ENCODE measurements at places on chromosomes 3 and 15. TPM values are rescaled to one million over a fixed set of nuclear protein-coding genes. Genes with fewer than 3 reads are reported as not detected.

DNA sequence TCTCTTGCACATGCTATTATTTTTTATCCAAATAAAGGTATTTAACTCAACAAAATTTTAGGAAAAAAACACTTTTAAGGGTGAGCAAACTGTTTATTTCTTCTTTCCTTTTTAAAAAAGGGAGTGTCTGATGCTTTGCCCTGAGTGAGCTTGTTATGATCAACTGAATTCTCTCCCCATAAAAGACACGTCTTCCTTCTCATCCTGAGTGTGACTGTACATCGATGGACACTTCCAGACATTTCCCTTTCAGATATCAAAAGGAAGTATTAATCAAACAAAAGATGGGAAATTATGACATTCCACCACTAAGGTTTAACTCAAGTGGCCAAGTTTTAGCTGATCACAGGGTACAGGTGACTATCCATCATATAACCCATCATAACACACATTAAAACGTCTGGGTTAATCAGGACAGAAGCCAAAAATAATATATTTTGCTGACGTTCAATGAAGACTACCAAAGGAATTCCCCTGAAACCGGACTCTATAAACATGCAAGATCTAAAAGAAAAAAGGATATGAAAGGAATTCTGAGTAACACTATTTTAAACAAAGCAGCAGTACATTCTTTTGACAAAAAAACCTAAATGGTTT, 354.8 kb downstream of the MECOM start:
- no peak for DNase-seq
- no peak overlapping the region for H3K4me3 ChIP-seq
- H3K27ac ChIP-seq: no peak overlapping the region

AHSG gene
- not detected for total RNA-seq

DNA sequence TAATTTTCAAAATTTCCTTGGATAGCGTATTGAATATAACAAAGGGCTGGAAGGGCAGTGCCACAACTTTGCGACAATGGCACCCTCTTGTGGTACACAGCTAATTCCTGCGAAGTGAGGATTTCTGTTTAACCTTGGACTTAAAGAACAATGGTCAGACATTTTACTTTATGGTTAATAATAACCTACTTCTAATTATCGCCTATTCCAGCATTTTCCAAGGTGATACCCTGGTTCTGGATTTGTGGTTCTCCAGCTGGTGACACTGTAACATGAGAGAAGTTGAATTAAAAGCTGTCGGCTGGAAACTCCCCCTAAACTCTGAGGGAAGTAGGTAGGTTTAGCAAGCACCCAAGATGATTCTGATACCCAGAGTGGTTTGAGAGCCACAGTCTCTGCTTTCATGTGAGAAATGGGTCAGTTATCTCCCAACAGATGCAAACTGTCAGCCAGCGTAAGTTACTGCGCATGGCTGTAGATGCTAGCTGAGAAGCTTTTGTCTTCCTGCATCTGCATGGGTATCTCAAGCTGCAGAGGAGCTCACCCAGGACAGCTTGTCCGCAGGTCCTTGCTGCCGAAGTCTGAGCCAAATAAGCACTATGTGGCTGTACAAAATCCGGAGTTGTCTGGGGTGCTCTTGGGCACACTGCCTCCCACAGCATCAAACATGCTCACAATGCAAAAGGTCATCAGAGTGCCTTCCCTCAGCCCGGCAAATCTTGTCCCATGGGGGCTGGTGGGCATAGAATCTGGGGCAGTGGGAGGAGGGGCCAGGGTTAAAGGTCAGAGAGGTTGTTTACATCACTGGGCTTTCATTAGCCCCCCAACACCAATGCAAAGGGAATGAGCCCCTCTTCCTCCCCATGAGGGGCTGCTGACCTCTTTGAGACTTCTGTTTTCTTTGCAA, 6.6 kb upstream of the CHSY1 start:
- H3K36me3 ChIP-seq: no peaks in the 10 kb centered on the region
- no peaks in the 10 kb centered on the region for H3K27me3 ChIP-seq
- H3K4me1 ChIP-seq: no peaks in the 10 kb centered on the region
- H3K27ac ChIP-seq: no peak overlapping the region
- H3K4me3 ChIP-seq: no peak overlapping the region

- H3K4me3 ChIP-seq: no peak overlapping the region
- H3K4me1 ChIP-seq: no peaks in the 10 kb centered on the region
- DNase-seq: no peak
- H3K27ac ChIP-seq: no peak overlapping the region
- no peaks in the 10 kb centered on the region for H3K27me3 ChIP-seq
Observed at GRCh38 chr3:179760944-179761343, 108.1 kb downstream of the USP13 start.

GXYLT2 gene
- 10.1 TPM for total RNA-seq

ARNT2 gene
- 8.1 TPM for total RNA-seq

GRCh38 chr15:65056106-65056505, 10.9 kb downstream of the SLC51B start:
- H3K27me3 ChIP-seq: no peaks in the 10 kb centered on the region
- peaks cover 34% of the 10 kb centered on the region for H3K4me1 ChIP-seq
- peak overlapping the region; percentile 55 for H3K27ac ChIP-seq
- no peaks in the 10 kb centered on the region for H3K36me3 ChIP-seq
- no peak overlapping the region for H3K4me3 ChIP-seq

ITIH1 gene
- 0.98 TPM for total RNA-seq

GRCh38 chr3:197183582-197183981, 114.8 kb downstream of the DLG1 start:
- DNase-seq: no peak
- no peaks in the 10 kb centered on the region for H3K36me3 ChIP-seq
- no peaks in the 10 kb centered on the region for H3K27me3 ChIP-seq

GRCh38 chr3:69540706-69541581, 155.1 kb upstream of the FRMD4B start:
- H3K27ac ChIP-seq: no peak overlapping the region
- peaks cover 38% of the 10 kb centered on the region for H3K4me1 ChIP-seq
- peak overlapping the region; percentile 56 for H3K4me3 ChIP-seq
- no peaks in the 10 kb centered on the region for H3K27me3 ChIP-seq
- DNase-seq: no peak

SPATA16 gene
- not detected for total RNA-seq

DPH3 gene
- total RNA-seq: 14.5 TPM

DNA sequence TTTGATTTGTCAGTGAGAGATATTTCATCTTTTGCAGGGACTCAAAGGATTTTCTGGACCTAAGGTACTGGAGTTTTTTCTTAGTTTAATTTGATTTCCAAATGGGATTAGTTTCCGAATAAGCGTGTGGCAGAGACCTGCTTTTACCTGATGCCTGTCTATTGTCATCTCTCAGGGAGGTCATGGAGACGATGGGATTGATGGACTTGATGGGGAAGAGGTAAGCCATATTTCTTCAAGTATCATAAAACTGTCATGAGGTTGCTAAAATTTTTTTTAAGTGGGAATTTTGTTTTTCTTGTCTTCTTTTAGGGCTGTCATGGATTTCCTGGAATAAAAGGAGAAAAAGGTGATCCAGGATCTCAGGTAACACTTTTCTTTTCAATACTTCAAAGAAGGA, 60.5 kb downstream of the COL6A5 start:
- no peaks in the 10 kb centered on the region for H3K4me1 ChIP-seq
- no peak overlapping the region for H3K27ac ChIP-seq
- no peaks in the 10 kb centered on the region for H3K27me3 ChIP-seq
- H3K36me3 ChIP-seq: no peaks in the 10 kb centered on the region

GRCh38 chr3:169556349-169556870, 107.1 kb downstream of the MECOM start:
- no peaks in the 10 kb centered on the region for H3K36me3 ChIP-seq
- no peaks in the 10 kb centered on the region for H3K27me3 ChIP-seq
- H3K4me1 ChIP-seq: no peaks in the 10 kb centered on the region
- no peak overlapping the region for H3K27ac ChIP-seq

DNA sequence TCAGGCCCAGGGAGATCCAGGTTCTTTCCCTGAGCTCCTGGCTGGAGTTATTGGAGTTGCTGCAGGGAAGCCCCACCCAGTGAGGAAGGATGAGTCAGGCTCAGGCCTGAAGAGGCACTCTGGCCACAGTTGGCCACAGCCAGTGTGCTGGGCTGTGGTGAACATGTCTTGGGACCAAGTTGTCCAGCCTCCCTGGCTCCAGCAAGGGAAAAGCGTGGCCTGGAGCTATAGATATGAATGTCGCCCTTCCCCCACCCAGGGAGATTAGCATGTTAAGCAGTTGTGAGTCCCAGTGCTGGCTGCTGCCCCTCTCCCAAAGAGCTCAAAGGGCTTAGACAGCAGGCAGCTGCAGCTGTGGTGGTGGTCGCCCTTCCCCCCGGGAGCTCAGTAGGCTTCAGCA, 963.2 kb downstream of the ROBO2 start:
- no peak overlapping the region for H3K4me3 ChIP-seq
- no peaks in the 10 kb centered on the region for H3K27me3 ChIP-seq
- H3K36me3 ChIP-seq: no peaks in the 10 kb centered on the region
- no peak overlapping the region for H3K27ac ChIP-seq

DNA sequence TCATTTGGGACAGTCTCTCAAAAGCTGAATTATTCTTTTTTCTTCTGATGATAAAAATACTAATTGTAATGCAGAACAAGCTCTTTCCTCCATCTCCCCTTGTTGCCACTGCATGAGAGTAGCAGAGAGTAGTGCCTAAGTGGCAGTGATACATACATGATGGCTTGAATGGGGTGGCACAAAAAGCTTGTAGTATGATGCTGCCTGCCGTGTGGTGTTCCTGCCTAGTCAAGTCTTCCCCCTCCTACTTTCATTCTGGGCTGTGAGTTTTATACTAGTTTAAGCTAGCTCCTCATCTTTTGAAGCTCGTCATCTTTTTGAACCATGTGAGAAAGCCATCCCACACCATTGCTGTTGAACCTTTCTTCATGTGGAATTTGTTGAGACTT, 230.5 kb downstream of the NFKBIZ start:
- DNase-seq: no peak
- H3K27ac ChIP-seq: no peak overlapping the region
- H3K36me3 ChIP-seq: no peaks in the 10 kb centered on the region
- H3K4me3 ChIP-seq: no peak overlapping the region
- H3K27me3 ChIP-seq: no peaks in the 10 kb centered on the region

FAM3D gene
- 13.5 TPM for total RNA-seq

DNA sequence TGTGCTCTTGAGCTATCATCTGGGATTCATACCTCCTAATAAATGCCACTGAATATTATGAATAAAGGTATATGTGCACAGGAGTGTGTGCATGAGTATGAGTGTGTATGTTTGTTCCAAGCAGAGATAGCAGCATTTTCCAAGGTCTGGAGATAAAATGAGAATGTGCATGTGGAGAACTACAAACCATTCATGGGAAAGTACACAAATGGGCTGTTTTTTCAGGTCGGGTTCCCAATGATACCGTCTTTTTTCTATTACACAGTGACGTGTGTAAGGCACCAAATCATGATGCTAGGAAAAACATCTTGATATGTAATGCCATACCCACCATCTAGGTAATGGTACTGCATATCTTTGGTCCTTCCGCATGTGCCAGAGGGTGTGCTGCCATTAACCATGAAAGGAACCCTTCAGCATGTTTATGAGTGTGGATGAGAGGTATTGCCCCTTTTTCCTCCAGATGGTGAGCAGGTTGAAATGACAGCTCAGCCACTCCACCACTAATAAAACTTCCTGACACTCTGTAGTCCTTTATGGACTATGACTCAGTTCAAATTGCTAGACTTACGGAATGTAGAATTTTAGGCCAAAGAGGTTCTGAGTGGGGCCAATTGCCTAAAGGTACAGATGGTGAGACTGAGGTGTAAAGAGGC, 36.4 kb upstream of the COPB2 start:
- no peak overlapping the region for H3K4me3 ChIP-seq
- H3K4me1 ChIP-seq: no peaks in the 10 kb centered on the region
- no peaks in the 10 kb centered on the region for H3K27me3 ChIP-seq
- peak; percentile 54 for DNase-seq
- no peaks in the 10 kb centered on the region for H3K36me3 ChIP-seq

- H3K27me3 ChIP-seq: no peaks in the 10 kb centered on the region
- no peaks in the 10 kb centered on the region for H3K36me3 ChIP-seq
- no peak overlapping the region for H3K4me3 ChIP-seq
- DNase-seq: no peak
- H3K4me1 ChIP-seq: no peaks in the 10 kb centered on the region
Observed at GRCh38 chr3:18236726-18237125, 188.4 kb downstream of the SATB1 start.

GOLGA6L10 gene
- 3.4 TPM for total RNA-seq
